ENCODE measurements at places on chromosomes 12 and 14. TPM values are rescaled to one million over a fixed set of nuclear protein-coding genes. Genes with fewer than 3 reads are reported as not detected.

GRCh38 chr12:13443498-13443897 is 247.0 kb downstream of the EMP1 start:
- no peak overlapping the region for H3K27ac ChIP-seq
- no peaks in the 10 kb centered on the region for H3K27me3 ChIP-seq
- no peak overlapping the region for H3K4me3 ChIP-seq
- DNase-seq = no peak

DNA sequence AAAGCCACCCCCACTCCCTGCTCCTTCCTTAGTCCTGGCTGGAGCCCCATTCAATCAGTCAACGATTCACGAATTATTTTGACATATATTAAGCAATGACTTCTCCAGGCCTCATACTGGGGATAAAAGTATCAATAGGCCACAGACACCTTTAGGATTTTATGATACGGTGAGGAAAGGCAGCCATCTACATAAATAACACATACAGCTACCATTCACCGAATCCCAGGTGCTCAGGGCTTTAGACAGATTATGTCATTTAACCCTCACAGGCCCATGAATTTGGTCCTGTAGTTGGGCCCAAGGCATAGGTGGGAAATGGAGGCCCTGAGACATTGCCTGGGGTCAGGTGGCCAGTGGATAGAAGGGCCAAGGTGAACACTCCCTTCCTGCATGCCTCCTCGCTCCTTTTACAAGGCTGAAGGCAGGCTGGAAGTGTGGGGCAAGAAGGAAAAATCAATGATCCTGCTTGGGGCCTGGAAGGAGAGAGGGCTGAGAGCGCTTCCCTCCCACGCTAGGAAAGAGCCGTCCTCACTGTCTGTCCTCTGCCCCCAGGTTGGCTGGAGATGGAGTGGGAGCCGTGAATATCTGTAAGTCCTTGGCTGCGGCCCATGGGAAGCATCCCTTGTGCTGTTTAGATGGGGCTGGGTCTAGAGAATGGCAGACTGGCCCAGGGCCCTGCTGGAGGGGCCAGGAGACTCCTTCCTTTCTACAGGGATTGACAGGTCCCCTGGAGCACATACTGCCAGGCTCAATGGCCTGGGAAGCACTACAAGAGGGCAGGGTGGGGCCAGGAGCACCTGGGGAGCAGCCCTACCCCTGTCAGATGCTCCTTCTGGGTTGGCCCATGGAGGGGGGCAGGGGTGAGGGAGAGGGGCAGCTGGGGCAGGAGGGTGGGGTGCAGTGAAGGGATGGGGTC is 14.8 kb downstream of the KRT7 start:
- H3K36me3 ChIP-seq = no peaks in the 10 kb centered on the region
- H3K4me3 ChIP-seq = no peak overlapping the region
- DNase-seq = no peak

- no peaks in the 10 kb centered on the region for H3K27me3 ChIP-seq
- no peak for DNase-seq
- H3K4me1 ChIP-seq = peaks cover 59% of the 10 kb centered on the region
These were observed 824 bp downstream of the OAS1 start for GRCh38 chr12:112907415-112908157.

DNA sequence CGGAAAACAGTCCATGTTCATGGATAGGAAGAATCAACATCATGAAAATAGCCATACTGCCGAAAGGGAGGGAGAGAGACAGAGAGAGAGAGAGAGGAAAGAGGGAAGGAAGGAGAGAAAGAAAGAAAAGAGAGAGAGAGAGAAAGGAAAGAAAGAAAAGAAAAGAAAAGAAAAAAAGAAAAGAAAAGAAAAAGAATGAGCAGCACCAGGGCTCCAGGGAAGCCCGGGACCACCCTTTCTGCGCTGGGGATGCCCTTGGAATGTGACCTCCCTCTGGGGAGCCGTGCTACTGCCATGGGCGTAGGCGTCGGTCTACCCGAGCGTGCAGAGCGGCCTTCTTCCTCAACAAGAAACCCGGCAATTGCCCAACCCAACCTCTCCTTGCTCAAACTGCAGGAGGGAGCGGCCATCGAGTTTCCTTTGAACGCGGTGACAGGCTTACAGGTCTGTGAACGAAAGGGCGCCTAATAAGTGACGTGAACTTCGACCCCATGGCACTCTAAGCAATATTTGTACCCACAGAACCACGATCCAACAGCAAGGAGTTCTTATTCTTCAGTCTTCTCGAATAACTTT is 16.9 kb downstream of the OR6S1 start:
- H3K27ac ChIP-seq = no peak overlapping the region
- H3K4me1 ChIP-seq = no peaks in the 10 kb centered on the region
- no peaks in the 10 kb centered on the region for H3K36me3 ChIP-seq
- no peaks in the 10 kb centered on the region for H3K27me3 ChIP-seq
- H3K4me3 ChIP-seq = peak overlapping the region; percentile 46
- peak; percentile 34 for DNase-seq

Gene AMDHD1
- 0.71 TPM for total RNA-seq

- H3K36me3 ChIP-seq = no peaks in the 10 kb centered on the region
- no peak overlapping the region for H3K27ac ChIP-seq
- no peak for DNase-seq
- H3K4me1 ChIP-seq = no peaks in the 10 kb centered on the region
These were observed 10.4 kb upstream of the MED13L start for GRCh38 chr12:116287842-116288301.

DNA sequence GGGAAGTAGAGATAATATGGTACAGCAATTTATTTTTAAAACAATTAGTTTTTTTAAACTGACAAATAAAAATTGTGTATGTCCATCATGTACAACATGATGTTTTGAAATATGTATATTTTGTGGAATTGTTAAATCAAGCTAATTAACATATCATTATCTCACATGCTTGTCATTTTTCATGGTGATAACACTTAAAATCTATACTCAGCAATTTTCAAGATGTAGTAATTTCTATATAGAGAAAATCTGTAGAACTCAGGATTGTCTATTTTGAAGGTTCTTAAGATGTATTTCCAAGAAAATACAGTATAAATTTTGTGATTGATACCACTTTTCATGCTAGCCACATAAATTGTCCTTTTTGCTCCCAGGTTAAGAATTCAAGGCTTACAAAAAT is 247.1 kb downstream of the FBXL14 start:
- H3K4me1 ChIP-seq = no peaks in the 10 kb centered on the region
- DNase-seq = no peak
- H3K27ac ChIP-seq = no peak overlapping the region
- no peaks in the 10 kb centered on the region for H3K36me3 ChIP-seq
- H3K27me3 ChIP-seq = no peaks in the 10 kb centered on the region

DNA sequence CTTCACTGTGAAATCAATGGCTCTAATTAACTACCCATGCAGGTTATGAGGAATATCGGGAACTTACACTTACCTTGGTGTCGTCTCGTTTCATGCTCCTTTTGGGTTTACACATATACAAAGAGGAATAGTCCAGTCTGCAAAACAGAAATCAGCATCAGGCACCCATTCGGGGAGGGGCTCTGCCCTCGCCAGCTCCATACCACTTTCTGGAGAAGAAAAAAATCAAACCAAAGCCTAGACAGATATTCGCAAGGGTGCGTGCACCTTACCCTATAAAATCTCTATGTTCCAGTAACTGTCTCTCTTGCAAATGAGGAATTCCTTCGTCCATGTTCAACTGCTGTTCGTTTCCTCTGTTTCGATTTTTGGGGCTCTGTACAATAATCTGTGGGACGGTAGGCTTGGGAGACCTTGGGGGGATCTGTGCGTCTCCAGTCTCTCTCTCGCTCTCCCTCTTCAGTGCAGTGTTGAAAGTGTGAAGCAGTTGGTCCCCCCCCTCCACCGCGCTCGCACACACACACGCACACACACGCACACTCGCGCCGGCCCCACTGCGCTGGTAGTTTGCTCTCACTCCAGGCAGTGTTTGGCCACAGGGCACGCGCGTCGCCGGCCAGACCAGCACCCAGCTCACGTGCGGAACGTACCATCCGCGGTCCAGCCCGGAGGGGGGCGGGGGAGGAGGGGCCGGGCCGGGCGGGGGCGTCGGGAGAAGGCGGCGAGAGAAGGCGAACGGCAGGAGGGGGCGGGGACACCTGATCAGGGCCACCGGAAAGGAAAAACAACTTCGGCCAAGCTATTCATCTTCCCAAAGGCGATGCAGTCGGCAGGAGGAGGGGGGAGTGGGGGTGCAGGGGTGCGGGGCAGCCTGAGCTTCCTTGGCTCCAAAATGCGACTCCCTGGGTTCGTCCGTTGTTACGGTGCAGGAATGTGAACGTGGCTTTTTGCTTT is at the start of gene BHLHE41:
Gene BHLHE41, minus strand, starts transcription at position 592 of the 954 bp plus-strand sequence. Its CDS starts 258 bp downstream, at position 334.
- peaks cover 12% of the 10 kb centered on the region for H3K4me1 ChIP-seq
- H3K4me3 ChIP-seq = peak within 1 kb of the TSS; percentile 45
- H3K27me3 ChIP-seq = peaks cover 35% of the 10 kb centered on the region
- H3K36me3 ChIP-seq = no peaks in the 10 kb centered on the region
- no peak for DNase-seq
- no peak within 1 kb of the TSS for H3K27ac ChIP-seq

Gene HOXC9
- not detected for total RNA-seq

DNA sequence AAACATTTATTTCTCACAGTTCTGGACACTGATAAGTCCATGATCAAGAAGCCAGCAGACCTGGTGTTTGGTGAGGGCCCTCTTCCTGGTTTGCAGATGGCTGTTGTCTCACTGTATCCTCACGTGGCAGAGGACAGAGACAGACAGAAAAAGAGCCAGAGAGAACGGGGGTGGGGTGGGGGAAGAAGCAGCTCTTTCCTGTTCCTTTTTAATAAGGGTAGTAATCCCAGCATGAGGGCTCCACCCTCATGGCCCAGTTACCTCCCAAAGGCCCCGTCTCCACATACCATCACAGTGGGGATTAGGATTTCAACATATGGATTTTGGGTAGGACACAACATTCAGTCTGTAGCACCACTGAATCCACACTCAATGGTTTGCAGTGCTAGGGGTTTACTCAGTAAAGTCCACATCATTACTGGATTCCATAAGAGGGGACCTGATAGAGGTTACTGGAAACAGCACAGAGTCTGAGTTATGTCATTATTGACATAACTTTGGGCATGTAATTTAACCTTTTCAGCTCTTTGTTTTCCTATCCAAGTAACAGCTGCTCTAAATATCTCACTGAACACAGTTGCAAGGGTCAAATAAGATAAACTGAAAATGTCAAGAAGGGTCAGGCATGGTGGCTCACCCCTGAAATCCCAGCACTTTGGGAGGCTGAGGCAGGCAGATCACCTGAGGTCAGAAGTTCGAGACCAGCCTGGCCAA is 53.2 kb downstream of the RPAP3 start:
- peaks cover 5% of the 10 kb centered on the region for H3K4me1 ChIP-seq
- no peaks in the 10 kb centered on the region for H3K36me3 ChIP-seq
- no peak for DNase-seq
- H3K27me3 ChIP-seq = no peaks in the 10 kb centered on the region

GRCh38 chr12:115001571-115002180 is 317.7 kb upstream of the TBX3 start:
- H3K27me3 ChIP-seq = no peaks in the 10 kb centered on the region
- DNase-seq = no peak
- H3K4me1 ChIP-seq = no peaks in the 10 kb centered on the region
- H3K36me3 ChIP-seq = no peaks in the 10 kb centered on the region

Gene ATF7IP
- total RNA-seq = 147 TPM

GRCh38 chr14:23344481-23344880 is 8.2 kb downstream of the SLC22A17 start:
- no peaks in the 10 kb centered on the region for H3K4me1 ChIP-seq
- no peak overlapping the region for H3K4me3 ChIP-seq
- no peak overlapping the region for H3K27ac ChIP-seq
- no peaks in the 10 kb centered on the region for H3K27me3 ChIP-seq
- H3K36me3 ChIP-seq = no peaks in the 10 kb centered on the region

Gene C12orf60
- 1.7 TPM for total RNA-seq

Gene MSRB3
- 0.37 TPM for total RNA-seq

Gene OR11H6
- total RNA-seq = not detected

- no peak overlapping the region for H3K4me3 ChIP-seq
- no peaks in the 10 kb centered on the region for H3K36me3 ChIP-seq
- H3K4me1 ChIP-seq = no peaks in the 10 kb centered on the region
- H3K27me3 ChIP-seq = no peaks in the 10 kb centered on the region
These were observed 325.6 kb downstream of the NUAK1 start for GRCh38 chr12:105813201-105813600.

Gene ATL1
- 1.6 TPM for total RNA-seq

Gene B4GALNT1
- total RNA-seq = not detected

Gene NTS
- not detected for total RNA-seq

GRCh38 chr12:897386-897785 is 52.1 kb downstream of the RAD52 start:
- peaks cover 23% of the 10 kb centered on the region for H3K36me3 ChIP-seq
- H3K4me3 ChIP-seq = no peak overlapping the region
- H3K4me1 ChIP-seq = no peaks in the 10 kb centered on the region
- no peaks in the 10 kb centered on the region for H3K27me3 ChIP-seq

DNA sequence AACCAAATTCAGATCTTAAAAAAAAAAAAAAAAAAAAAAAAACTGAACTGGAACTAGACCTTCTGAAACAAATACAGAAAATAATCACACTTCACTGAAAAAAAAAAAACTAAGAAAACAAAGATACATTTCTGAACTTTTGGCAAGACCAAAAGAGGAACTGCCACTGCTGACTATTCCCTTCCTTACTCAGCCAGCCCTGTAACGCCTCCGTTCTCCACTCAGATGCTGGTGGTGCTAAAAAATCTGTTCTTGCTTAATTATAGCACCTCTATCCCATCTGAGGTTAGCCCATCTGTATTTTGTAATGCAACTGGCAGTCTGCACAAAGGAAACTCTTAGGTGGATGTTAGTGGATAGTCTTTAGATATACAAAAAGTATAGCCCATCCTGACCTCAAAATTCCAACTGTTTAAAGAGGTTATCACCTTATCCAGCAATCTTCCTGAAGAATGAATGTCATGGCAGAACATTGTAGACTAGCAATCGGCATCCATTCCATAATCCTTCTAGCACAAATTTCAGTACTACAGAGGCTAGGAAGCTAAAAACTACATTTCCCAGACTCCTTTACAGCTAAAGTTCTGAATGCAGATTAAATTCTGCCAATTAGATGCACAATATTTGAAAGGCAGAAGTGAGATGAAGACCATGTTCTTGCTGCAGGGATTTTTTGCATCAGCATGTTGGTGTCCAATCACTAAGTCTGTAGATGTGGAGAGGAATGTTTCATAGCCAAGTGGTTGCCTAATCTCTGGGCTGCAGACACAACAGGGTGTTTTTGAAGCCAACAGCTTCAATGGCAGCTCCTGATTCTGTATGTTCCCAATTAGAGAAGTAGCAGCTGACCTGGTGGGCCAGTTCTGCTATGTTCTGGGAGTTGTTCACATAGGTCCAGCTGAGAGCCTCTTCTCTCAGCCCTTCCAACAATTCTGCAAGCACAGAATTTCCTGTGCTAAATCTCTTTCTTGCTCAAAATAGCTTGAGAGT is 5.7 kb downstream of the MAP3K9 start:
- no peaks in the 10 kb centered on the region for H3K4me1 ChIP-seq
- no peaks in the 10 kb centered on the region for H3K27me3 ChIP-seq
- no peaks in the 10 kb centered on the region for H3K36me3 ChIP-seq
- no peak overlapping the region for H3K27ac ChIP-seq
- H3K4me3 ChIP-seq = no peak overlapping the region
